ENCODE measurements at places on chromosomes 12 and 14.
A peak's percentile ranks its signal among the peaks of the same experiment; 100 is the strongest.

DNA sequence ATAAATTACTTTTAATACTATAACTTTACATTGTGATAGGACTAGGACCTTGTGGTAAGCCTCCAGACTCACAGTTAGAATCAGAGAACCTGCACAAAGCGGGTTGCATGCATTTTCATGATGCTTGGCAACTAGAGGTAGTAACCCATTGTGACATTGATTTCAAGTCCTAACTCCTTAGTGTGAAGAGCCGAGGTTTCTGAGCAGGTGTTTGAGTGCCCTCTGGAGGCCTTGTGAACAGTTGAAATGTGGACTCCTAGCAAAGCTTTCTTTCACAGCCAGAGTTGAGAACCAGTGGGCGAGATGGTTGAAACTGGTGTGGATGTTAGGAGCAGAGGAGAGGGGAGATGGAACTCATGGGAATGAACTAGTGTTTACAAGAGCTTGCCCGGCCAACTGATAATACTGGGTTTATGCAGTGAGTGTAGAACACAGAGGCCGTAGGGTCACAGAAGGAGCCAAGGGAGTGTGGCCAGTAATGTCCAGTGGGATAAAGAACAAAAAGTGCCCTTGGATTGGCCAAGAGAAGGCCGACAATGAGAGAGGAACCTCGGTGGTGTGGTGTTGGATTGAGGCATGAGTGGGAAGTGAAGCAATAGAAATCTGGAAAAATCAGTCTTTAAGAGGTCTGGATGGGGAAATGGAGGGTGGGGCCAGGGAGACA lies 10.9 kb downstream of the ZNF664 start:
- peak; percentile 35 for DNase-seq

DNA sequence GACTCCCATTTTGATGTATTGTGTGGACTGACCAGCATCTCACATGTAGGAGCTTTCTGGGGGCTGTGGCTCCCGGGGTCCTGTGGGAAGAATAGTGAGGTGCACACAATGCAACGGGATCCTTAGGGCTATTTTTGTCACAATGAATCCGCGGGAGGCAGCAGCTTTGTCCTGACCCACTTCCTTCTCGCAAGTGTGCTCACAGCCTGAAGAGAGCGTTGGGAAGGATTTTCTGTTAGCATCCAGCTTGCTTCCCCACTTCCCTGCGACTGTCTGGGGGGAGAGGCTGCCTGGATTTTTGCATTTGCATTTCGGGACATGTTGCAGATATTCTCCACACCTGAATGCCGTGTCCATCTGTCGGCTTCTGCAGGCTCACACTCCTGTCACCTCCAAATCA lies 31.9 kb downstream of the FZD10 start:
- DNase-seq: no peak

DNA sequence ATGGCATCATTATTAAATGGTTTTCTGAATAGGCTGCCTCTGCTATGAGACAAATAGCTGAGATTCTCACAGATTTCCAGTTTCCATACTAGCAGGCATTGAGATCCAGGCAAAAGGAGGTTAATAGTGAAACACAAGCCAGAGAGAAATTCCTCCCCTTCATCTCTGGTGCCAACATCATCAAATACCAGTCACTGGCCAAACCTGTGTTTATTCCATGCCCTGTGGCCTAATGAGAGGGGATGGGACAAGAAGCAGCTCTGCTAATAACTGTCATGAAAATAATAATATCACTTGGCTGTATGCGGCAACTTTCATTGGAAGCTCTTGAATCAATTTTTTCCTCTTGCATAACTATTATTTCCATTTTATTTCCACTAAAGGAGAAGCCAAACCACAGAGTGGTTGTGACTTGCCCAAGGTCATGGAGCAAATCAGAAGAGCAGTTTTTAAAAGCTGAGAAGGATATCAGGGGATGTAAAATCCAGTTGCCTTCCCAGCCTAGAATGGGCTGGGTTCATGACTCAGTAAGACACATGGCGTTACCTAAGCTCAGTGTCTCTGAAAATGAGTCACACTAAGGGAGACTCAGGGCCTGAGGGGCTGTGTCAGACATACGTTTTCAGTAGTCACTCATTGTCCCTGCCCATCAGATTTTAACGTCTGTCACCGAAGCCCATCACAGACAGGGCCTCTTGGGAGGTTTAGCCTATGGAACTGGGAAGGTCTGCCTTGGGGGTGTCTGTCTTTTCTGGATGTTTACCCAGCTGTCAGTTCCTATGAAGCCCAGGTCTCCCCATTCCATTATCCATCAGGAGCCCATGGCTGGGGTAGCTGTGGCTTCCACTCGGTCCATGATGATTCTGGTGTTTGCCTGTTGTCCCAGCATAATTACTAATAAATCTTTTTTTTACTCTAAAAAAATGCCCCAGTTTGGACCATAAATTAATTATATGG lies 208.8 kb upstream of the EEA1 start:
- no peak for DNase-seq

DNA sequence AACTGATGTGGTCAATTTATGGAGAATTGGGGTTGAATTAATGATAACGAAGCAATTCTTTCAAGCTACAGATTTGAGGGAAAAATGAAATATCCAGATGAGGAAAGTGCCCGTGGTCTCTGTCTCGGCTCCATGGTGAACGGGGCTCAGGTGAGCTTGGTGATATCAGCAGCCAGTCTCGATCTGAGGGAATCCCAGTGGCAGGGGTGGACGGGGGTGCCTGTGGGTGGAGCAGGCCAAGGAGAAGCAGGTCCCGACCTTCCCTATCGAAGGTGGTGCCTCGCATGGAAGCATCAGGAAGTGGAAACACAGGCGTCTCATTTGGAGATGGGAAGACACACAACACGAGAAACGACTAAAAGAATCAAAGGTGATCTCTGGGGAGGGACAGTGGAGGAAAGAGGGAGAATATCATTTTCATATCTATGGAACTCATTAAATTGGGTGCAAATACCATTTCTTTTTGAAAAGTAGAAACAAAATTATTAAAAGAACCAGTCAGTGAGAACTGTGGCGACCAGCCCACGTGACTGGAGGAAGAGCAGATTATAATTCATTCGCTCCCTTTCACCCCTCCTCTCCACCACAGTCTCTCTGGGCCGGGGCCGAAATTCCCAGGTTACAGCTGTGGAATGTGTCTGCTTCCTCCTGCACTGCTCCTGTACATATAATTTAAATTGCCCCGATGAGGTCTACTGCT lies 354.3 kb upstream of the SFSWAP start:
- no peak for DNase-seq

DNA sequence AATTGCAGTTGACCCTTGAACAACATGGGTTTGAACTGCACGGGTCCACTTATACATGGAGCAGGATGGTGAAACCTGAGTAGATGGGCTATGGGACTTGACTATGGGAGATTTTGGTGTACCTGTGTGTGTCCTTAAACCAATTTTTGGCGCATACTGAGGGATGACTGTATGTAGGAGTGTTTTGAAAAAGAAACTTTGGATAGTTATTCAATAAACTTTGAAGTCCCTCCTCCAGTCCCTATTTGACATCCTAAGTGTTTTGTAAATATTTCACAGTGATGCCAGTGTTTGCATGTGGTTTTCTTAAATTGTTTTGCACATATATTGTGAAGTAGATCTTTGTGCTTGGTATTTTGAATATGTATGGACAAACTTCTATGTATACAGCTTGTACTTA lies 12.4 kb downstream of the KTN1 start:
- DNase-seq: no peak

DNA sequence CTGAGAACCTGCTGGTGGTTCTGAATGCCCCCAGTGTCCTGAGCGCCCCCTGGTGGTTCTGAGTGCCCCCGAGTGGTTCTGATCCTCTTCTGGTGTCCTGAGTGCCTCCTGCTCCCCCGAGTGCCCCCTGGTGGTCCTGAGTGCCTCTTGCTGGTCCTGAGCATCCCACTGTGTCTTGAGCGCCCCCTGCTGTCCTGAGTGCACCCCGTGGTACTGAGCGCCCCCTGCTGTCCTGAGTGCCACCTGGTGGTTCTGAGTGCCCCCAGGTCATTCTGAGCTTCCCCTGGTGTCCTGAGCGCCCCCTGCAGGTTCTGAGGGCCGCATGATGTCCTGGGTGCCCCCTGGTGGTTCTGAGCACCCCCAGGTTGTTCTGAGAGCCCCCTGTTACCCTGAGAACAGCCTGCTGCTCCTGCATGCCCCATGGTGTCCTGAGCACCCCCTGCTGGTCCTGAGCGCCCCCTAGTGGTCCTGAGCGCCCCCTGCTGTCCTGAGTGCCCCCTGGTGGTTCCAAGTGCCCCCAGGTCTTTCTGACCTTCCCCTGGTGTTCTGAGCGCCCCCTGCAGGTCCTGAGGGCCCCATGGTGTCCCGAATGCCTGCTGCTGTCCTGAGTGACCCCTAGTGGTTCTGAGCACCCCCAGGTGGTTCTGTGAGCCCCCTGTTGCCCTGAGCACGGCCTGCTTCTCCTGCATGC lies 1165.4 kb downstream of the TMEM121 start:
- no peak for DNase-seq

DNA sequence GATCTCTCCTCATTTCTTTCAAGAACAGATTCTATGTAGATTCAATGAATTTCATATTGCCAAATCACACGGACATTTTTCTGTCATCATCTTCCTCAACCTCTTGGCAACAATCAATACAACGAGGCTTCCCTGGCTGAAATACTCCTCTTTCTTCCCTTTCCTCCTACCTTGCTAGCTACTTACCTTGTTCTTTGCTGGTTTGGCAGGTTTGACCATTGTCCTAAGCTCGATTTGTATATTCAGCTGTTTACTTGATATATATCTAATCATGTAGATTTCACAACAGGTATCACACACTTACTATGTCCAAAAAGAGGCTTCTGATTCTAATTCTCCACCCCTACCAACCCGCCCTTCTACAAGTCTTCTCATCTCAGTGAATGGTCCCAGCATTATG lies 23.6 kb downstream of the NDUFA12 start:
- DNase-seq: no peak

GRCh38 chr12:42893803-42894202 lies 304.3 kb upstream of the PRICKLE1 start:
- DNase-seq: no peak

DNA sequence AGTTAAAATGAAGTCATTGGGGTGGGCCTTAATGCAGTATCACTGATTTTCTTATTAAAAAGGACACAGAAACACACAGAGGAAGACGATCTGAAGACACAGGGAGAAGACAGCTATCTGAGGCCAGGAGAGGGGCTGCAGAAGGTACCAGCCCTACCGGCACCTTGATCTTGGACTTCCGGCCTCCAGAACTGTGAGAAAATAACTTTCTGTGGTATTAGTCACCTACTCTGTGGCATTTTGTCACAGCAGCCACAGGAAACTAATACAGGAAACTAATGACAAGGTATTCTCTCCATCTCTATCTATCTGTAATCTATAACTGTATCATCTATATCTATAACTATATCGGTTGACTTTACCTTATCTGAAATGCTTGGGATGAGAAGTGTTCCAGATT lies 1149.5 kb downstream of the BCL11B start:
- no peak for DNase-seq

GRCh38 chr14:76820700-76821099 lies 5.5 kb upstream of the LRRC74A start:
- DNase-seq: no peak

DNA sequence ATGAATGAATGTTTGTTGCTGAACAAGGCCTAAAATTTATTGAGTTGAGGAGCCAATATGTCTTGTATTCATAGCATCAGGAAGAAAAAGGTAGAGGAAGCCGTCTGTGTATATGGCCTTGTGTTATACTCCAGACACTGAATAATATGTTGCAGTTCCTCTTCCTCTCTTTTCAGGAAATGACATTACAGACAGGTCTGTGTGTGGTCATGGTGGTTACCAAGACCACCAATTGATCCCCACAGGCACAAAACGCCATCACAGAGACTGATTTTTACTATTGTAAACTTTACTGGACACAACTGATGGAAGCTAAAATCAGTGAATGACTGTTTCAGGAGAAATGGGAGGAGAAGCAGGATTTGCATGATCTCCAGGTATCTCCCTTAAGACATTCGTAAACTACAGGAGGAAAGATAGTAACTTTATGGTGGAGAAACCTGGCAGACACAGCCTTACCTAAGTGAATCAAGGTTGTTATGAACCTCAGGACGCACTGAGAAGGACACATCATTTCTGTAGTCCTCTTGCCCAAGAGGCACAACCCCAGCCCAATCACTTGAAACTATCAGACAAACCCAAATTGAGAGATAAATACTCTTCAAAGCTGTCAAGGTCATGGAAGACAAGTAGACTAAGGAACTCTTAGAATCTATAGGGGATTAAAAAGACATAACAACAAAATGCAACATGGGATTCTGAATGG lies 334.1 kb upstream of the RGS6 start:
- no peak for DNase-seq

DNA sequence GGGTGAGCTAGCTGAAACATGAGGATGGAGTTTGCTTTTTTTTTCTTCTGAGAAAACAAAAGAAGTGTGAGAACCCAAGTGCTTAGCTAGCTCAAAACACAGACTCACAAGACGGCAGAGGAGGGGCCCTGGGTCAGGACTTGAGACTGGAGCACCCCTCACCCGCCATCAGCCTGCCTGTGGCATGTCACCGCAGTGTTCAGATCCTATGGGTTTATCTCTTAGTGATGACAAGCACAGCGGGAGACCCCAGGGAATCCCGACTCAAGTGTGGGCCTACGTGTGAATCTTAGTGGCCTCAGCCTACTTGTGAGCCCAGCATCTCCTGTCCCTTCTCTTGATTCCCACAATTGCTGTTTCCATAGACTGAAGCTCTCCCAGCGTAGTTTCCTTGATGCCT lies 22.9 kb downstream of the DYRK4 start:
- DNase-seq: no peak

GRCh38 chr12:52519826-52520662 lies at the start of gene KRT5:
TSS of gene KRT5 (minus strand) at chr12:52520394. CDS start at chr12:52520296, 98 bp downstream.
- DNase-seq: no peak

GRCh38 chr12:2300886-2301285 lies 248.1 kb downstream of the CACNA1C start:
- no peak for DNase-seq

DNA sequence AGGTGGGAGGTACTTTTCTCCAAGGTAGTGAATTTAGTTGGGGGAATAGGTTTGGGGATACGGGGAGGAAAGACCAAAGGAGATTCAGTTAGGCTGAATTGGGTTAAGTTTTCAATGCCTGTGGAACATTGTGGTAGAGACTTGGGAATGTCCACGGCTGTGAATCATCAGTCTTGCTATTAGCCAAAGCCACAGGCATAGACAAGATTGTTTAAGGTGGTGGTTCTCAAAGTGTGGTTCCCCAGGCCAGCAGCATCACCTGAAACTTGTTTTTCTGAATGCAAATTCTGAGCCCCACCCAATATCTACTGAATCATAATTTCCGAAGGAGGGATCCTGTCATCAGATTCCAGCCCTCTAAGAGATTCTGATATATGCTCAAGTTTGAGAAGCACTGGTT lies 316.2 kb downstream of the EGLN3 start:
- no peak for DNase-seq

DNA sequence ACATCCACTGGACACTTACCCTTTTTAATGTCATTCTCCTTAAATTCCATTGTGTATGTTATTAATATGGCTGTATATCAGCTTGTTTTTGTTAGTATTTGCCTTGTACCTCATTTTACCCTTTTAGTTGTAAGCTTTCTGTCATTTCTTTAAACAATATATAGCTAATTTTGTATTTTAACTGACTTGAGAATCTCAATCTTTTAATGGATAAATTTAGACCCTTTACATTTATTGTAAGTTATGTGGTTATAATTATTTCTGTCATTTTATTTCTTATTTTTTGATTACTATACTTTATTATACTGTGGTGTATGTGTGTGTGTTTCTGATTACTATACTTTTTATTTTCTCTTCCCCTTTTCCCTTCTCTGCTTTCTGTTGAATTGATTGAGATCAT lies 159.0 kb upstream of the LHX5 start:
- DNase-seq: no peak

GRCh38 chr12:64624035-64624434 lies 13.7 kb downstream of the RASSF3 start:
- DNase-seq: no peak

Measured in right renal cortex interstitium (tissue), 3 donors.